Chondrocyte (in vitro differentiated cells): ENCODE measurements at places on chromosomes 3 and 15.

DNA sequence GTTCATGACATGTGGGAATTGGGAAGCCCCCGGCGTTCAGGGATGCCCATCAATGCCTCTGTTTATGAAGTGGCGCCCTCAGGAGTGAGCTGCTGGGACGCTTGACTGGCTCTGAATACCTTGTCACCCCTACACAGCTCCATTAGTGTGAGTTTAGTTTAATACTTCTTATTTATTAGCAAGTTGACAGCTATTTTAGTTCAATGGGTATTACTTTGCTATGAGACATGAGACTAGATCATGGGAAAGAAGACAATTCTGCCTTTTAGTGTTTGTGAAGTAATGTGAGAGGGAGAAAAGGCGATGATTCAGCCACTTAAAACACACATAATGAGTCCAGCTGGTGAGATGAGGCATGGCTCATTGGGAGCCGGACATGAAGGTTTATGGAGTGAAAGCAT lies 678.5 kb downstream of the NR2F2 start:
- H3K27me3 ChIP-seq: no peaks in the 10 kb centered on the region
- H3K4me1 ChIP-seq: peaks cover 6% of the 10 kb centered on the region
- H3K4me3 ChIP-seq: no peak overlapping the region

- H3K4me1 ChIP-seq: peaks cover 9% of the 10 kb centered on the region
- no peak for DNase-seq
- no peaks in the 10 kb centered on the region for H3K27me3 ChIP-seq
- peaks cover 12% of the 10 kb centered on the region for H3K36me3 ChIP-seq
Observed at GRCh38 chr3:97901313-97902248, 70.7 kb downstream of the RIOX2 start.

DNA sequence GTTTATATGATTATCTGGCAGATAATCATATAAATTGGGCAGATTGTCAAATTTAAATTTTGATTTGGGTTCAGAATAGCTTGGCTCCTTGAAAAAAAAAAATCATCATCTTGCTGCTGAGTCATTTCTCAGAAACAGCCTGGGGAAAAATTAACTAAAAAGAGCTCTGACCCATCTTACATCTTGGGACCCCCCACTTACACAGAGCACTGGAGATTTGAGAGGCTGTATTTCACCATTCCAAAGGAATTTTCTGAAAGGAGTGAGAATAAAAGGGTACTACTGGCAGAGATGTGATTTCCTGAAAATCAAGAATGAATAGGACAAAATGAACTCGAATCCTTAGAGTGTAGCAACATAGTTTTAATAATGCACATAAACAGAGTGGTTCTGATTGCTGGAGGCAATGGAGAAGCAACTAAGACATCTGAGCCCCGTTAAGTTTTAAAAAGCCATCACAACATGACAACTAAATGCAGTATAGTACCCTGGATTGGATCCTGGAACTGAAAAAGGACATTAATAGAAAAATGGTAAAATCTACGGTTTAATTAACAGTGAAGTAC lies 97.5 kb downstream of the RFTN1 start:
- peaks cover 40% of the 10 kb centered on the region for H3K4me1 ChIP-seq
- no peaks in the 10 kb centered on the region for H3K27me3 ChIP-seq
- DNase-seq: no peak
- no peak overlapping the region for H3K4me3 ChIP-seq
- peaks cover 2% of the 10 kb centered on the region for H3K36me3 ChIP-seq

DNA sequence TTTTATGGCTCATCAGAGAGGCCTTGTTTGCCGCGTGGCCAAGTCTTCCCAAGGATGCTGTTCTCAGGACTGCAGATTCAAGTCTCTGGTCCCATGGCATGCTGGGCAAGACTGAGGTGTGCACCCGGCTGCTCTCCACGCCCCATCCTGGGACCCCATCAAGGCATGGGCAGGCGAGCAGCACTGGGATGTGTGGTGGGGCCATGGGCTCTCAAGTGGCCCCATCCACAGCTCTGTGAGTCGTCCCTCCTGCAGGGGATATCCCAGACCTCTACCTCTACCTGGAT lies 13.1 kb upstream of the GP9 start:
- peaks cover 4% of the 10 kb centered on the region for H3K27me3 ChIP-seq
- H3K27ac ChIP-seq: no peak overlapping the region
- no peaks in the 10 kb centered on the region for H3K4me1 ChIP-seq
- H3K36me3 ChIP-seq: peaks cover 11% of the 10 kb centered on the region
- no peak for DNase-seq
- no peak overlapping the region for H3K4me3 ChIP-seq

DNA sequence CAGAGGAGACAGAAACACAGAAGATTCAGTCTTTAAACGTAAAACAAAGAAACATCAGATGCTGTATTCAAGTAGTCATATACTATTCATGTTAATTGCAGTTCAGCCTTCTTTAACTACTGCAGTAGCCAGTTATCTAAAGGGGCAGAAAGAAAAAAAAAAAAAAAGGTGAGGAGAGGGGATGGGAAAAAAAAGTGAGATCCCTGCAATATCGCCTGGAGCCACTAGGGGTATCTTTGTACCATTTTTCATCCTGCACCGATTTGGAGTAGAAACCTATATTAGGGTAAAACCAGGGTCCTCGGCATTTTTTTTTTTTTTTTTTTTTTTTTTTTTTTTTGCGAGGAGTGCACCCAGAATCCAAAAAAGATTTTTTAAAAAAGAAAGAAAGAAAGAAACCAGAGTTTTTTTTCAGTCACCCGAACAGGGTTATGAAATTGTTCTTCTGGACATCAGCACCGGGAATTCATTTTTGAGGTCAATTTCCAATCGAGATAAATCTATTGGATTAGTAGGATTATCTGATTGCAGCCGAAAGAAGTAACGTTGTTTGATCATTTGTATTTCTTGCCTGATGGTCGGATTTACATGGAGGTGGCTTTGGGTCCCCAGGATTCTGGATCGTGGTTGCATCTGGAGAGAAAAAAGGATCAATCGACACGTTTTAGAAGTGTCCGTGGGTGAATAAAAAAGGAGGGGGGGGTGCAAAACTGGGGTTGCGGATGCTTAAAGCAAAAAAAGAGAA lies 186.7 kb downstream of the NLGN1 start:
- peak overlapping the region; percentile 64 for H3K4me3 ChIP-seq
- no peak for DNase-seq
- H3K4me1 ChIP-seq: peaks cover 21% of the 10 kb centered on the region

GRCh38 chr15:62883938-62884479 lies 158.5 kb upstream of the TPM1 start:
- H3K27me3 ChIP-seq: no peaks in the 10 kb centered on the region
- H3K36me3 ChIP-seq: no peaks in the 10 kb centered on the region
- no peak overlapping the region for H3K4me3 ChIP-seq
- peaks cover 65% of the 10 kb centered on the region for H3K4me1 ChIP-seq

DNA sequence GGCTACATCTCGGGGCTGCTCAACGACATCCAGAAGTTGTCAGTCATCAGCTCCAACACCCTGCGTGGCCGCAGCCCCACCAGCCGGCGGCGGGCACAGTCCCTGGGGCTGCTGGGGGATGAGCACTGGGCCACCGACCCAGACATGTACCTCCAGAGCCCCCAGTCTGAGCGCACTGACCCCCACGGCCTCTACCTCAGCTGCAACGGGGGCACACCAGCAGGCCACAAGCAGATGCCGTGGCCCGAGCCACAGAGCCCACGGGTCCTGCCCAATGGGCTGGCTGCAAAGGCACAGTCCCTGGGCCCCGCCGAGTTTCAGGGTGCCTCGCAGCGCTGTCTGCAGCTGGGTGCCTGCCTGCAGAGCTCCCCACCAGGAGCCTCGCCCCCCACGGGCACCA lies 17.0 kb downstream of the ANKRD63 start:
- no peak for DNase-seq
- H3K27me3 ChIP-seq: no peaks in the 10 kb centered on the region
- no peak overlapping the region for H3K4me3 ChIP-seq
- H3K4me1 ChIP-seq: peaks cover 13% of the 10 kb centered on the region
- no peaks in the 10 kb centered on the region for H3K36me3 ChIP-seq

- no peaks in the 10 kb centered on the region for H3K36me3 ChIP-seq
- H3K4me1 ChIP-seq: peaks cover 57% of the 10 kb centered on the region
- no peaks in the 10 kb centered on the region for H3K27me3 ChIP-seq
- peak overlapping the region; percentile 89 for H3K27ac ChIP-seq
- peak overlapping the region; percentile 32 for H3K4me3 ChIP-seq
- DNase-seq: no peak
Observed at GRCh38 chr3:150248116-150248887, 159.8 kb upstream of the TSC22D2 start.

DNA sequence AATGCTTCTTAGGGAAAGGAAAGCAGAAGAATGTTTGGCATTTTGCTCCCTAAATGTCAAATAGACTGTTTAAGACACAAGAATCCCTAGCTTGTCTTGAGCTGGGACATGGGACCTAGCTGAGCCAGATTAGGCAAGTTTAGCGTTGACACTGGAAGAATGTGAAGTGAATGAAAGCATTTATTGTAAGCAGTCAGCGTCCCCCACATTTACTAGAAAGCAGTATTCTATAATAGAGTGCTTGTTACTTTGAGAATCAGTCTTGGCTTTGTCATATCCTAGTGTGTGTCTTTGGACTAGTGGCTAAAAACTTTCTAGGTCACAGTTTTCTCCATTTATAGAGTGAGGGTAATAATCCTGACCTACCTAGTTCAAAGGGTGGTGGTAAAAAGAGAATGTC lies 161.6 kb downstream of the ADAMTSL3 start:
- no peaks in the 10 kb centered on the region for H3K36me3 ChIP-seq
- no peak overlapping the region for H3K27ac ChIP-seq
- no peak overlapping the region for H3K4me3 ChIP-seq

DNA sequence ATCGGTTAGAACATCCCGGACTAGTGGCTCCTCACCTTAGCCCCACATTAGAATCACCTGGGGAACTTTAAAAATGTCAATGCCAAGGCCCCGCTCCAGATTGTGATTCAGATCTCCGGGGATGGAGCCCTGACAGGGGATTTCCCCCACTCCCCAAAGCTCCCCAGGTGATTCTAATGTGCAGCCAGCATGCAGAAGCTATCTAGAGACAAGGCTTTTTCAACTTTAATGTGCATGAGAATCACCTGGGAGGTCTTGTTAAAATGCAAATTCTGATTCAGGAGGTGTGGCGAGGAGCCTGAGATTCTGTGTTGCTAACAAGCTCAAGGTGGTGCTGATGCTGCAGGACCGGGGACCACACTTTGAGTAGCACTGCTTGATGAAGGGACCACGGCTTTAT lies 156.7 kb downstream of the RAB11A start:
- DNase-seq: no peak
- no peaks in the 10 kb centered on the region for H3K4me1 ChIP-seq
- H3K4me3 ChIP-seq: no peak overlapping the region
- H3K27ac ChIP-seq: no peak overlapping the region
- no peaks in the 10 kb centered on the region for H3K36me3 ChIP-seq

GRCh38 chr3:148070041-148070440 lies 627.7 kb upstream of the AGTR1 start:
- no peak for DNase-seq
- no peak overlapping the region for H3K4me3 ChIP-seq
- H3K27me3 ChIP-seq: no peaks in the 10 kb centered on the region
- H3K36me3 ChIP-seq: no peaks in the 10 kb centered on the region
- peaks cover 5% of the 10 kb centered on the region for H3K4me1 ChIP-seq

- H3K36me3 ChIP-seq: peaks cover 24% of the 10 kb centered on the region
- H3K27me3 ChIP-seq: no peaks in the 10 kb centered on the region
- DNase-seq: no peak
- peak overlapping the region; percentile 36 for H3K27ac ChIP-seq
- peaks cover 50% of the 10 kb centered on the region for H3K4me1 ChIP-seq
- no peak overlapping the region for H3K4me3 ChIP-seq
Observed at GRCh38 chr3:64109438-64109837, 86.1 kb upstream of the PSMD6 start.

- H3K27me3 ChIP-seq: peaks cover 18% of the 10 kb centered on the region
- H3K36me3 ChIP-seq: no peaks in the 10 kb centered on the region
- no peak for DNase-seq
- peaks cover 5% of the 10 kb centered on the region for H3K4me1 ChIP-seq
Observed at GRCh38 chr15:59532770-59533379, 78.7 kb upstream of the GCNT3 start.

- H3K36me3 ChIP-seq: no peaks in the 10 kb centered on the region
- no peak overlapping the region for H3K27ac ChIP-seq
- no peak for DNase-seq
- H3K27me3 ChIP-seq: no peaks in the 10 kb centered on the region
Observed at GRCh38 chr3:3068358-3068881, 41.8 kb downstream of the IL5RA start.
